ENCODE measurements at places on chromosomes 5 and 9.

DNA sequence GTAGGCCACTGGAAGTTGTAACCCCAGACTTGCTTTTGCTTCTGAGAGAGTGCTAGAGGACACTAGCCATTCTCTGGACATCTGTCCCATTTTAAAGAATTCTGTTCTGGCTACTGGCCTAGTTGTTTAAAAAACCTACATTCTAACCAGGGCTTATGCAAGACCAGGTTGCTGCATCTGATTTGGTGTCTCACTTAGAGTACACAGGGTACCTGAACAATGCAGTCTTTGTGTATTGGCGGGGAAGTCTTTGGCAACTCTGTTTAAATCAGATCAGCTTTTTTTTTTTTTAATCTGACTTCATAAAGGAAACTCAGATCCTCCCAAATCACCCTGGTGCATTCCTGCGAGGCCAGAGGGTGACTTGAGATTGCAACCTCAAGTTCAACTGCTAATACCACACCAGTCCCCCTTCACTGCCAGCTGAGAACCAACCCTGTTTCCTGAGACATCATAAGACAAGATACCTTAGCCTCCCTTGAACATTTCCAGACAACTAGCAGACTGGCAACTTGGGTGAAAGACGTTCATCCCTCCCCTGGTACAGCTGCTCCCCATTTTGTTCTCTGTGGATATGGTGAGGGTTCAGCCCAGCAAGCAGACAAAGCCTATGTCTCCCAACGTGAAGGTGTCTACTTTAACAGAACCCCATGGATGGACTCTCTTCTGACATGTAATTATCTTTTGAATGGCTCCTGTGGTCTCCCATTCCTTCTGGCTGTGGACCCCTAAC, 27.0 kb downstream of the SKP1 start:
- no peak for DNase-seq

- DNase-seq, result no peak
These were observed at the start of gene RNF208 for GRCh38 chr9:137222190-137223077. TSS of gene RNF208 (minus strand) at chr9:137222240. CDS start at chr9:137221212, 1,028 bp downstream.

- peak; percentile 79 for DNase-seq
These were observed 35.0 kb upstream of the SLC6A3 start for GRCh38 chr5:1480217-1480616.

- DNase-seq, result no peak
These were observed 124.5 kb upstream of the GNA14 start for GRCh38 chr9:77772646-77773045.

DNA sequence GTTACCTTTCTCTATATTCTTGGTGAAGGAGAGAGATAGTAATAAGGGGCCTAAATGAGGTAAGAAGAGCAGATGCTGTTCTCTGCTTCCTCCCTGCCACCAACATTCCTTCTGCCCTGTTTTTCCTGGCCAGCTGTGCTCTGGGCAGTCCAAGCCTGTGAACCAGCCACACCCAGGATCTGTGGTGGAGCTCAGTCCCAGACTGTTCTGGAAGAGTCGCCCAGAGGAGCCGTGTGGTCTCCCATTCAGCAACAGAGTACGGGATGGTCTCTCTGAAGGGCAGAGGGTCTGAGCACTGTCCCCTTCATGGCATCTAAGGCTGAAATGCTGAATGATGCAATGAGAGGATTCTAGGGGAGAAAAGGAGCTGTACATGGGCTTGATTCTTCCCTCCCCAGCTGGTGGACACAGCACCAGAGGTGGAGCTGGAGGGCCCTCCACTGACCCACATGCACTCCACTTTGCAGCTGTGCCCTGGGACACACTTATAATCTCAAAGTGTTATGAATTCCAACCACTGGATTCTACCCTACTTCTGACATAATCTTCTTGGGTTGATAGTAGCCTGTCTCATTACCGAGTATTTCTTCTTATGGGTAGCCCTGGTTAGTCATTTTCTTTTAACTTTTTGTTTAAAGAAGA, 70.8 kb upstream of the RPS23 start:
- DNase-seq, result no peak

GRCh38 chr5:68460147-68460798, 244.7 kb downstream of the PIK3R1 start:
- DNase-seq, result peak; percentile 42

Data from CD4-positive, alpha-beta T cell treated with Interferon alpha-2 for 1 hour (primary cell).